ENCODE measurements at places on chromosomes 4 and X. TPM values are rescaled to one million over a fixed set of nuclear protein-coding genes. Genes with fewer than 3 reads are reported as not detected.

DNA sequence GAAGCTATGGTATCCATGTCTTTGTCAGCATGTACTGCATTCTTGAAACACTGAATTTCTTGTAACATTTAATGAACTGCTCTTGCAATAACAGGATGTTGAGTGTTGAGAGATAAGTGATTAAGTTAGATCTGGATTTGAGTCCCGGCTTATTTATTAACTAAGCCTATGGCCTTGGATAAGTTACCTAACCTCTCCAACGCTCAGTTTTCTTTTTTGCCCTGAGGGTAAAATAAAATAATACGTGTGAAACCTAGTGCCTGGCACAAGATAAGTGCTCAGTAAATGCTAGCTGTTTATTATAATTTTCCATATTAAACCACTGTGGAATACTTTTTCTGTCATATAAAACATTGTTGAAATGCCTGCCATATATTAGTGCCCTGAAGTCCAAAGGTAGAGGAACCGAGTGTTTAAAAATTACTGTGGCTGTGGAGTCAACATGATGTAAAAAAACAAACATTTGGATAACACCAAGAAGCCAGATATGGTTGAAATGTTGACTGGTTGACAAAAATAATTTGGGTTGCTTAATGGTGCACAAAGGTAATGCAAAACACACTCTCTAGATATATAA, 58.6 kb upstream of the ALB start:
- H3K27me3 ChIP-seq, result peaks cover 2% of the 10 kb centered on the region
- no peak overlapping the region for H3K27ac ChIP-seq
- no peaks in the 10 kb centered on the region for H3K36me3 ChIP-seq
- no peak for DNase-seq
- no peaks in the 10 kb centered on the region for H3K4me1 ChIP-seq

The MAGEB1 gene
- total RNA-seq, result not detected

GRCh38 chr4:18109676-18110075, 88.1 kb upstream of the LCORL start:
- no peak overlapping the region for H3K4me3 ChIP-seq
- DNase-seq, result no peak
- no peaks in the 10 kb centered on the region for H3K4me1 ChIP-seq
- no peaks in the 10 kb centered on the region for H3K36me3 ChIP-seq
- no peaks in the 10 kb centered on the region for H3K27me3 ChIP-seq

DNA sequence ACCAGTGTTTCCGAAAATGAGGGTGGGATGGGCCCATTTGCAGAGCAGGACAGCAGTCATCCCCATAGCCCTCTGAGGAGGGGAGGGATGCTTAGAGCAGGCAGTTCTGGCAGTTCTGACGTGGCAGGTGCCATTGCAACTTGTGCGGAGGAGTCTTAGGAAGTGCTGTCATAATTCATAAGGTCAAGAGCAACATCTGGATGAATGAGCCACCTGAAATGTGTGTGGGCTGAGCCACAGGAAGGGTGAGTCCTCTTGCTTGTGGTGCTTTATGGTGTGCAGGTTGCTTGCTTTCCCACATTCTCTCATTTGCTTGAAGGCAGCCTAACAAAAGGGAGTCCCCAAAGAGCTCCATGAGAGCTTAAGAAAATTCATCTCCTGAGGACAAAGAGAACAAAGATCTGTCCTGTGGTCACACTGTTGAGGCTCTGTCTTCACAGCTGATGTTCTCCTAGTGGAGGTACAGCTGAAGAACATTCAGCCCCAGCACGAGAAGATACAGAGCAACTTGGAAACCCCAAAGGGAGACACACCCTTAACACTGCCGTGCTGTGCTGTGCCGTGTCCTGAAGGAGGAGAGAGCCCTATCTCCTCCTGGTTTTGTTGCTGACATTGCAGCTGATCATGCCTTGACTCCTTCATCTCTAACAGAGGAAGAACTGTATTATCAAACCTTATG, 60.3 kb downstream of the DLG3 start:
- H3K36me3 ChIP-seq, result peaks cover 6% of the 10 kb centered on the region
- peaks cover 5% of the 10 kb centered on the region for H3K27me3 ChIP-seq
- no peak overlapping the region for H3K4me3 ChIP-seq

- no peaks in the 10 kb centered on the region for H3K4me1 ChIP-seq
- H3K27me3 ChIP-seq, result no peaks in the 10 kb centered on the region
- peak; percentile 43 for DNase-seq
- no peaks in the 10 kb centered on the region for H3K36me3 ChIP-seq
Measured at GRCh38 chr4:23956601-23957364, 66.9 kb upstream of the PPARGC1A start.

DNA sequence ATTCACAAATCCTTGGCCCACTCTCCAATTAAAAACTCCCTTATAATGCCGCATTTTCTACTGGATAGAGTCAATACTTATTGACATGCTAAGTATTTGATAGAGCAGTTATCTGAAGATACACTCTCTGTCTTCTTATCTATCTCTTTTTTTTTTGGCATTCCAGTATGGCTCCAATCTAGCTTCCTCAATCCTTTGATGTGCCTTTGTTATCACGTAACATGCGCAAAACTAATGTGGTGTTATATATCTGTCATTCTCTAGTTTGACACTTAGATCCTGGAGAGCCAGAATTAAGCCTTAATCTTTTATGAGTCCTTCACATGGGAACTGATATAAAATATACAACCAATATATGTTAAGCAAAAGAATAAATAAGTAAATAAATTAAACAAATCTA, 54.7 kb downstream of the VSIG4 start:
- H3K27ac ChIP-seq, result no peak overlapping the region
- H3K4me1 ChIP-seq, result no peaks in the 10 kb centered on the region
- no peaks in the 10 kb centered on the region for H3K36me3 ChIP-seq
- H3K27me3 ChIP-seq, result no peaks in the 10 kb centered on the region
- H3K4me3 ChIP-seq, result no peak overlapping the region

GRCh38 chr4:73434311-73434710, 1.7 kb upstream of the AFP start:
- H3K27ac ChIP-seq, result no peak overlapping the region
- no peaks in the 10 kb centered on the region for H3K36me3 ChIP-seq
- no peak overlapping the region for H3K4me3 ChIP-seq
- peak; percentile 7 for DNase-seq

DNA sequence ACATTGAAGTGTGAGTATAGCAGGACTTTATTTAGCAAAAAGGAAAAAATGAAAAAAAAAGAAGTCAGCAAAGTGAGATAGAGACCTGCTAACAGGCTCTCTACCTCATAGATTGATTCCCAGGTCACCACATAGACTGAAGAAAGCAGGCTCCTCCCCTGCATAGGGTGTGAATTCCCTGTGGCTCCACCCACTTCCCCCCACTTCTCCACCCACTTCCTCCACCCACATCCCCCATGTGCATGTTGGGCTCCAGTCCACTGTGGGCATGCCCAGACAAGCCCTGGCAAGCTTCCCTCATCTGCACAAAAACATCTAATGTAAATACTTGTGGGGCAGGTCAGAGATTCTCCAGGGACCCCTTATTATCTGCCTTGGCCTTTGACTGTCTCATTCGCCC, 97.8 kb downstream of the TMEM47 start:
- no peaks in the 10 kb centered on the region for H3K27me3 ChIP-seq
- 0 out of 2 replicates have a peak, but pooled peaks cover 3% of the 10 kb centered on the region for H3K4me1 ChIP-seq

DNA sequence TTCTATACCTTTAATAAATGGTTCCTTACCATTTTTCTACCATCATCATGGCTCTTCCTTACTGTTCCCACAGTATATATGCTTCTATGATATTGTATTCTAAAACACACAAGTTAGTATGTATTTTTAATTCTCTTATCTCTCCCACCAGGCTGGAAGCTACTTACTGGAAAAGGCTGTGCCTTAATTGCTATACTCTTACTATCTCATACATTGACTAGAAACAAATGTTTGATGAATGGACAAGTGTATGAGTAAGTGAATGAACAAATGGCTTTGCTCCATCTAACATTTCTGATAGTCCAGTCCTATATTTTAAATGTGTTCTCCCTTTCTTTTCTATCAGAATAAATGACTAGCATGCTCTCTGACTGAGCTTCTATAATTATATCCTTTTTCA, 320.8 kb upstream of the RASGEF1B start:
- H3K27ac ChIP-seq, result no peak overlapping the region
- H3K4me1 ChIP-seq, result no peaks in the 10 kb centered on the region
- no peaks in the 10 kb centered on the region for H3K36me3 ChIP-seq
- no peak for DNase-seq
- no peaks in the 10 kb centered on the region for H3K27me3 ChIP-seq

DNA sequence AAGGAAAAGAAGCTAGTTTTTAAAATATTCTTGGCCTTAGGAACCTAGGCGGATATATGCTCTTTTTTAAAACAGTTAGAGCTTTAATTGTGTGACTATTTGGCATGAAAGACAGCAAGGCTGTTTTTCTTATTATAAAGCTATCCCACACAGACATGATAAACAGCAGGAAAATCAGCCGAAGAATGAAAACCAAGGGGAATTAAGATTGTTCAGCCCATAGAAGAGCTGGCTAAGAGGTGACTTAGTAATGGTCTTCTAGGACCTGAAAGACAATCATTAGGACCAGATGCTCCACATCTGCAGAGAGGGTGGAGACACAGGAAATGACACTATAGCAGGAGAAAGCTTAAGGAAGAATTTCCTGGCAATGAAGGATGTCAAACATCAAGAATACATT, 171.4 kb upstream of the NRK start:
- H3K4me1 ChIP-seq, result no peaks in the 10 kb centered on the region
- no peaks in the 10 kb centered on the region for H3K36me3 ChIP-seq
- H3K27me3 ChIP-seq, result no peaks in the 10 kb centered on the region
- no peak overlapping the region for H3K27ac ChIP-seq
- no peak for DNase-seq

- no peaks in the 10 kb centered on the region for H3K4me1 ChIP-seq
- peaks cover 2% of the 10 kb centered on the region for H3K27me3 ChIP-seq
- H3K27ac ChIP-seq, result no peak overlapping the region
- 0 out of 2 replicates have a peak, but pooled peaks cover 2% of the 10 kb centered on the region for H3K36me3 ChIP-seq
- H3K4me3 ChIP-seq, result no peak overlapping the region
- DNase-seq, result peak; percentile 11
Measured at GRCh38 chrX:110051559-110051958, 48.6 kb downstream of the TMEM164 start.

GRCh38 chrX:24133312-24133711, 16.2 kb upstream of the ZFX start:
- H3K36me3 ChIP-seq, result no peaks in the 10 kb centered on the region
- H3K27me3 ChIP-seq, result peaks cover 11% of the 10 kb centered on the region
- no peak for DNase-seq
- no peak overlapping the region for H3K4me3 ChIP-seq

- H3K4me1 ChIP-seq, result no peaks in the 10 kb centered on the region
- no peak for DNase-seq
- H3K27ac ChIP-seq, result no peak overlapping the region
- H3K27me3 ChIP-seq, result no peaks in the 10 kb centered on the region
Measured at GRCh38 chr4:130738233-130738632, 1642.3 kb downstream of the C4orf33 start.

- no peaks in the 10 kb centered on the region for H3K36me3 ChIP-seq
- no peak overlapping the region for H3K4me3 ChIP-seq
- no peaks in the 10 kb centered on the region for H3K27me3 ChIP-seq
- H3K4me1 ChIP-seq, result no peaks in the 10 kb centered on the region
- no peak for DNase-seq
- H3K27ac ChIP-seq, result no peak overlapping the region
Measured at GRCh38 chr4:156628858-156629257, 342.7 kb downstream of the PDGFC start.

The NAT8L gene
- not detected for total RNA-seq

DNA sequence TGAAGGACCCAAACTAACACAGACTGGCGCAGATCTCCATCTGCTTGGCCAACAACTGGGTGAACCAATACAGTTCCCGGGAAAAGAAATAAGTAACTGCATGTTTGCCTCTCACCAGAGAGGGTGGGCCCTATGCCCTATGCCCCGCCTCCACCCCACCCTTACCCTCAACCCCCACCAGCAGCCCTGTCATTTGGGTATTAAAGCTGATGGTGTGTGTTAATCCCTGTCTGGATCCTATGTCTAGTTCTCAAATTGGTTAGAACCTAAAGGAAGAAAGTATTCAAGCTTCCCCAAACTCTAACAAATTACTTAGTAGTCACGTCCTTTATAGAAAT, 19.0 kb downstream of the SMPX start:
- H3K27me3 ChIP-seq, result peaks cover 7% of the 10 kb centered on the region
- H3K27ac ChIP-seq, result no peak overlapping the region
- no peaks in the 10 kb centered on the region for H3K36me3 ChIP-seq
- no peak overlapping the region for H3K4me3 ChIP-seq
- no peaks in the 10 kb centered on the region for H3K4me1 ChIP-seq

All from IMR-90 (cell line).